ENCODE measurements at places on chromosomes 16 and 17. TPM values are rescaled to one million over a fixed set of nuclear protein-coding genes. Genes with fewer than 3 reads are reported as not detected.

DNA sequence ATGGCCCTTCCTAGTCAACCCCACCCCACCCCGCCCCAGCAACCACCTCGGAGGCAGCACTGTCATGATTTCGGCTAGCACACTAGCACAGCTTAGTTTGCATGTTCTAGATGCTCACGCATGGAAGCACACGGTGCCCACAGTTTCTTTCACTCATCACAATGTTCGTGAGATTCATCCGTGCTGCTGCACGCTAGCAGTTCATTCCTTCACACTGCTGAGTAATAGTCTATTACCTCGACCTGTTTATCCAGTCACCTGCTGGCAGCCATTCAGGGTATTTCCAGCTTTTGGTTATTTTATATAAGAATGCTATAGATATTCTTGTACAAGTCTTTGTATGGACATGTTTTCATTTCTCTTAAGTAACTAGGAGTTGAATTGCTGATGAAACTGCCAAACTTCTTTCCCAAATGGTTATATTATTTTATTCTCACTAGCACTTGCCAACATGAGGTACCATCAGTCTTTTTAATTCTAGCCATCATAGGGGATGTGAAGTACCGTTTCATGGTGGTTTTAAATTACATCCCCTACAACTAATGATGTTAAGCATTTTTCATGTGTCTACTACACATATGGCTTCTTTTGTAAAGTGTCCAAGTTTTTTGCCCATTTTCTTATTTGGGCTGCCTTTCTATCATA is 75.7 kb downstream of the CYTH1 start:
- DNase-seq = no peak

- no peak for DNase-seq
Observed at GRCh38 chr17:82373731-82374625, 2.4 kb downstream of the UTS2R start.

DNA sequence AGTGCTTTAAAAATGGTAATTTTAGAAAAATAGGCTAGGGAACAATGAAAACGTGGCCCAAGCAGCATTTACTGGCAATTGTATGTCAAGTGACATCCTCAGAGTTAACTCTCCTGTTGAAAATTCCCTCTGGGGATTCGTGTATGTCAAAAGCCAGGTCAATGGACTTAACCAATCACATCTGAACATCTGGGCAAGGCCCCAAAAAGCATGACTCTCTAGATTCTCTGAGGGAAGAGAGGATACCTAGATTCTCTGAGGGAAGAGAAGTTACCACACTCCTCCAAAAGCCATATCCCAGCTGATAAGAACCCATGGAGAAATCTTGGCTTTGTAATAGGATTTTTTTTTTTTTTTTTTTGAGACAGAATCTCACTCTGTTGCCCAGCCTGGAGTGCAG is 23.5 kb downstream of the NFE2L1 start:
- DNase-seq = no peak

GRCh38 chr17:45814622-45815606 is 29.8 kb upstream of the SPPL2C start:
- DNase-seq = peak; percentile 57

DNA sequence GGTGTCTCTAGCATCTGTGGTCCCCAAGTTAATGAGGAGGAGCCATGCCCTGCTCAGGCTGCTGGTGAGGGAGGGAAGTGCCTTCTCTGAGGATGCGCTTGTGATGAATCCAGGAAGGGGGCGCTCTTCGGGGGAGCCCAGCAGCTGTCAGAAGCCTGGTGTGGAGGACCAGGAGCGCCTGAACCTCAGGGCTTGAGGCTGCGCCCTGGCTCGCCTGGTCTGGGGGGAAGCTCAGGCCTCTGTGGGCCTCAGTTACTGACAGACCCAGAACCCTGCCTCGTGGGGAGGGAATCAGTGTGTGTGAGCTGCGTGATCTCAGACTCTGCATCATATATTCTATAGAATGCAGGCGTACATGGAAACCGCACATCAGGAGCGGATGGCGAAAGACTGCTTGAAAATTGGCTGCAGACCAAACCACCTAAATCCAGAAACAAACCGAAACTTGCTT is 126.1 kb downstream of the SEC14L1 start:
- DNase-seq = no peak

DNA sequence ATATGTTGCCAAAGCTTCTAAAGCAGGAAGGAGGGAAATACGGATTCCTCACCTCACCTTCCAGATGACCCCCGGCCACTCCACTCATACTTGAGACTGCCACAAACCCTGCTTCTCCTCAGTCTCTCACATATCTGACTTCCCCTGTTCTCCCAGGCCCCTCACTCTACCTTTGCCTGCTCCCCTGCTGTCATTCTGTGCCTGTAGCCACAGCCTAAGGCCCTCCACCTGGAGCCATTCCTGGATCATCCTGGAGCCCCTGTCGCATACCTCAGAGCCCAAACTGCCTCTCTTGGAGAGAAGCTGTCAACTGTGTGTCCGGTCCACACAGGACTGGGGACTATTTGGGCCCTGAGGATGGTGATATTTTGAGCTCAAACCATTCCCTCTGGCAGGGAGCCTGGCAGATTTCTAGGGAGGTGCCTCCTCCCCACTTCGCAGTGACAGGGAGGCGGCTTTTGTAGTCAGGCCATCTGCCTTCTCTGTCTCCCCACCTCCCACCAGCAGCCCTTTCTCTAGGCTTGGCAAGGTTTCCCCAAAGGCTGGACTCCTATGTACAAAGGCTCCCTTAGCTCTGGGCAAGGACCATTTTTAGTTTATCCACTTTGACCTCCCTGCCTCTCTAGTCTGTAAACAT is 2.3 kb upstream of the MED24 start:
- DNase-seq = no peak

DNA sequence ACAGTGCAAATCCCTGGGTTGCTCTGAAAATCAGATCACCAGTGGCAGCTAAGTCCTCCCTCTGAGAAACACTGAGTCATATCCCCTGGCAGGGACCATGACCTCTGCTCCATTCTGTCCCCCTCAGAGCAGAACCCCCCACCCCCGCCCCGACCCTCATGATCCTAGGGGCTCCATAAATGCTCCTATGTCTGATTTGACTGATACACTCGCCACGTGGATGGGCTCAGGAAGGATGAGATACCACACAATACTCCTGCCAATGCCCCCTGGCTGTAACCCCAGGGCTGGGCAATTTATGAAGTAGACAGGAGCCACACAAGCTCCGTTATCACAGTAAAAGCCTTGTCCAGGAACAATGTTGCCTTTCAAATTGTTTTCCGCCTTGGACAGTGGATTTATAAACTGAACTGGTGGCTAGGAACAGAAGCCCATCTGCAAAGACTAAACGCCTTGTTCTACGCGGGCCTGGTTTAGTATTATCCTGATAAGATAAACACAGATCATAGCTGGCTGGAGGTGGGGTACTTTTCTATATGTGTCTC is 394.8 kb downstream of the SLC39A11 start:
- DNase-seq = no peak

- DNase-seq = peak; percentile 81
Observed at GRCh38 chr16:57091975-57092785, at the start of gene CPNE2. Gene CPNE2, plus strand, starts transcription at chr16:57092583. Its CDS starts 18,160 bp downstream, at chr16:57110743.

GRCh38 chr16:17691899-17692176 is 221.1 kb upstream of the XYLT1 start:
- DNase-seq = no peak

Gene GPT2
- total RNA-seq = 27.9 TPM

Gene KRT27
- total RNA-seq = not detected

Gene PRSS36
- 2.7 TPM for total RNA-seq

Gene VMO1
- total RNA-seq = 0.69 TPM

Gene PLXDC1
- total RNA-seq = 15.8 TPM
